Stimulated activated CD8-positive, alpha-beta memory T cell treated with anti-CD3 and anti-CD28 coated beads, Interleukin-4, amount 100 ng/mL, for 1 hour (primary cell): ENCODE measurements at places on chromosomes 3 and 15.

DNA sequence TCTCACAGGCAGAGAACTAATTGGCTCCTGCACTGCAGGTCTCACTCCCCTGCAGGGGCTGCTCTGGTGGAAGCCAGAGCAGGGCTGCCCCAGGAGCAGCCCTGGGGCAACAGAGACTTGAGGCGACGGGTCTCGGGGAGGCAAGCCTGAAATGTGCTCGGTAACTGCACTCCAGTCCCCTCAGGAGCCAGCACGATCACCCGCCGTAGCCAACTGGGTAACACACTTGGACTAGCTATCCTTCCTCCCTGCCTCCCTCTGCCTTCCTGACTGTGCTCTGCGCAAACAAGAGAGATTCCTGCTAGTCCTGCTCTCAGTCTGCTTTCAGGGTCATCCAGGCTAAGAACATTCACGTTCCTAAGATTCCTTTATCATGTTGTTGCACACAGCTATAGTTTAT is 140.7 kb upstream of the NSMCE3 start:
- no peak for DNase-seq

DNA sequence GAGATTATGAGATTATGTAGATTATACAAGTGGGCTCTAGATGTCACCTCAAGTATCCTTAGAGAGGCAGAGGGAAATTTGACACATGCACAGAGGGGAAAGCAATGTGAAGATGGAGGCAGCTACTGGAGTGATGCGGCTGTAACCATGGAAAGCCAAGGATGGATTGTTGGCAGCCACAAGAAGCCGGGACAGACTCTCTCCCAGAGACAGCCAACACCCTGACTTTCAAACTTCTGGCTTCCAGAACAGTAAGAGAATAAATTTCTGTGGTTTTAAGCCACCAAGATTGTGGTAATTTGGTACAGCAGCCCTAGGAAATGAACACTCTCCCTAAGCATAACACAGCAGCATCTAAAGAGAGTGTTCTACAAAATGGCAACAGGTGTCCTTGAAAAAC is 34.4 kb upstream of the PRICKLE2 start:
- no peak for DNase-seq

- no peak for DNase-seq
Measured at GRCh38 chr3:171615686-171616085, 155.5 kb upstream of the TNIK start.

GRCh38 chr3:71226565-71227269 is 356.8 kb downstream of the FOXP1 start:
- DNase-seq: peak; percentile 56

- no peak for DNase-seq
Measured at GRCh38 chr3:148992027-148992634, 791 bp downstream of the GYG1 start.

DNA sequence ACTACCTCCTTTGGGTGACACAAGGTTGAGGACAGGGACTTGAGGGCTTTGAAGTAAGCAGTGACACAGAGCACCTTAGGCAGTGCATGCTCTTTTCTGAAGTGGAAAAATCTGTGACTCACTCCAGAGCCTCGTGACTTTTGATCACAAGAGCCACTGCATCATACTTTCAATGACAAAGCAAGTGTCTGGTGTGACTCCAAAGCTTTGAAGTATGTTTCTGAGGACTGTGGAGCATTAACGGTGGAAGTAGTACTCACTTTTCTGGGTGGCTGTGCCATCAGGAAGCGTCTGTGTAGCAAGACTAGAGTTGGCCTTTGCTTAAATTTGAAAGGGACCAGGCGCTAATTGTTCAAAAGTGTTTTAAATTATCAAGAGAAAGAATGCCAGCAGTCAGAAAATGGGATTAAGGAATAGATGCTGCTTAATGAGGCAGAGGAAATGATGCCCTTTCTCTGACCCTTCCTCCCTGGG is 210.7 kb upstream of the TRIM42 start:
- no peak for DNase-seq

GRCh38 chr3:171116365-171116764 is 89.8 kb upstream of the SLC2A2 start:
- no peak for DNase-seq

DNA sequence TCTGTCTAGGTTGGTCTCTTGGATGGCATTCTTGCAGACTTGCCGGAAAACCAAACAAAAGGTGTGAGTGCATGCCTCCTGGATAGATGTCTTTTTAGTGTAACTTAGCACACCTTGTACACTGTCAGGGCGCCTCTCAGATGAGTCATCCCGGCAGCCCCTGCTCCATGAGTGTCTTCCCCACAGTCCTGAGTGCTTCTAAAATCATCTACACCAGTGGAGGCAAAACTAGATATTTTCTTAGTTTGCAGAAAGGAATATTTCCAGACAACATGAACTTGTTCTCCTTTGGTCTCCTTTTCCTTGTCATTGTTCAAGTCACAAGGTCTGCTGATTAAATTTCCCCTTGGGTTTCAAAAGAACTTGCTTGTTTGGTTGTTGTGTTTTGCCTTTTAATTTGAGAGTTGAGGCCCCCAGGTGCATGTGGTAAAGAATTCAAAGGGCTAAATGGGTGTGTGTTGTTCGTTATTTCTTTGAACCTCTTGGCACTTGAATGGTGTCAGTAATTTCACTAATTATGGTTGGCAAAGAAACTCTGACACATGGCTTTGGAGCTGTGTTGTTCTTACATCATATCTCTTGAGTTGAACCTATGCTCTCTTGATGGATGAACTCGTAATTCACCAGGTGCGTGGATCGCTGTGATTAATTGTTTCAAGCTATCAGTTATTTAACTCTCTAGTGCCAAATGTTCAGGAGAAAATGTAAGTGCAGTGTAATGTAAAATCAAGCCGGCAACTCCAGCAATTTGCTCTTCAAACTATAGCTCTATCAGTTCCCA is 98.2 kb downstream of the IGF1R start:
- DNase-seq: no peak

GRCh38 chr3:158453865-158454264 is 117.1 kb upstream of the MLF1 start:
- DNase-seq: no peak

GRCh38 chr3:154977666-154978065 is 102.5 kb upstream of the MME start:
- no peak for DNase-seq
